Stimulated activated CD4-positive, alpha-beta T cell treated with anti-CD3 and anti-CD28 coated beads, TNF-alpha, amount 100 ng/mL, for 24 hours (primary cell): ENCODE measurements at places on chromosomes 4 and X.

DNA sequence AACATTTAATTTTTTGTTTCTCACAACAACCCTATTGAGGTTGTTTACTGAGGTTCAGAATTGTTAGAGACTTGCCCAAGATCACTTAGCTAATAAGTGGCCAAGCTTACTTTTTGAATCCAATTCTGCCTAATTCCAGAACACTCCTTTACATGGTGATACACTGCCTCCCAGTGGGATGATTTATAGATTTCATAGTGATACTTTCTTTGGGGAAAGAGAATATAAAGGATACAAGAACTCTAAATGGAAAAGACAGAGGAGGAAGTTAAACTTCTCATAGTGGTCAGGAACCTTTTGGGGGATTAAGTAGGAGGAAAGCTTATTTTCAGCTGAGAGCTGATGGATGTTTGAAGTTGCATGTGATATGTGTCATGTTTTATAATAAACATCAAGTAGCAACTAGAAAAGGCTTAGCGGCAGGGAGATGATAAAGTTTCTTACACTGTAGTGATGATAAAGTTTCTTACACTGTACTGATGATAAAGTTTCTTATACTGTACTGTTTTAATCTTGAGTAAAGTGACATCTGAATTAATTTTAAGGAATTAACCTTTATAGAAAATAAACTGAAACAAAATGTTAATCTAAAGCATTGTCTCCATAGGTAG lies 15.3 kb downstream of the STAG2 start:
- no peak for DNase-seq

GRCh38 chrX:120726294-120726693 lies 96.4 kb upstream of the C1GALT1C1 start:
- DNase-seq, result no peak

DNA sequence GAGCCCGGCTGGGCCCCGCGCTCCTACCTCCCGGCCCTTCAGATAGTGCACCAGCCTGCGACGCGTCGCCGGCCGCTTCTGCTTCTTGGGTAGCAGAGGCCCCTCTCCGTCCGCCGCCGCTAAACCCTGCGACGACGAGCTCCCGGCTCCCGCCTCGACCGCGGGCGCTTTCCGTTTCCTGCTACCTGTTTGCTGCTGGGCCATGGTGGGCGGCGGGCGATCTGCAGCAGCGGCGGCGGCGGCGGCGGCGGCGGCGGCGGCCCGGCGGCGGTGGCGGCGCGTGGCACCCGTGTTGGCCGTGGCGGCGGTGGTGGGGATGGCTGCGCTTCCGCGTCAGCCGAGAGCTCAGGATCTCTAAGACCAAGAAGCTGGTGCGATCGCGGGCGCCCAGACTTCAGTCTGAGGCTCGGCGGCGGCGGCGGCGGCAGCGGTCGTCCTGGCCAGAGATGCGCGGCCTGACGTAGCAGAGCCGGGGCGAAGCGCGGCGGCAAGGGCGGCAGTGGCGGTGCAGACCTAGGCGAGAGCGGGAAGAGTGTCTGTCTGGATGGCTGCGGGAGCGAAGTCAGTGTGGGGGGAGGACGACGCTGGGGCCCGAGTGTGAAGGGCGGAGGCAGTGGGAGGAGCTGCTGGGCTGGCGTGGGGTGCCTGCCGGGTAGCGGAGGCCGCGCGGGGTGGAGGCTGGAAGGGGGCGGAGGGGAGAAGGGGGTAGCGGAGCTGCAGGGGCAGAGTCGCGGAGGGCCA lies at the start of gene DCAF12L2:
Gene DCAF12L2 (minus strand): TSS at position 569 of the 741 bp plus-strand sequence. CDS start 365 bp downstream, at position 204.
- DNase-seq, result no peak

DNA sequence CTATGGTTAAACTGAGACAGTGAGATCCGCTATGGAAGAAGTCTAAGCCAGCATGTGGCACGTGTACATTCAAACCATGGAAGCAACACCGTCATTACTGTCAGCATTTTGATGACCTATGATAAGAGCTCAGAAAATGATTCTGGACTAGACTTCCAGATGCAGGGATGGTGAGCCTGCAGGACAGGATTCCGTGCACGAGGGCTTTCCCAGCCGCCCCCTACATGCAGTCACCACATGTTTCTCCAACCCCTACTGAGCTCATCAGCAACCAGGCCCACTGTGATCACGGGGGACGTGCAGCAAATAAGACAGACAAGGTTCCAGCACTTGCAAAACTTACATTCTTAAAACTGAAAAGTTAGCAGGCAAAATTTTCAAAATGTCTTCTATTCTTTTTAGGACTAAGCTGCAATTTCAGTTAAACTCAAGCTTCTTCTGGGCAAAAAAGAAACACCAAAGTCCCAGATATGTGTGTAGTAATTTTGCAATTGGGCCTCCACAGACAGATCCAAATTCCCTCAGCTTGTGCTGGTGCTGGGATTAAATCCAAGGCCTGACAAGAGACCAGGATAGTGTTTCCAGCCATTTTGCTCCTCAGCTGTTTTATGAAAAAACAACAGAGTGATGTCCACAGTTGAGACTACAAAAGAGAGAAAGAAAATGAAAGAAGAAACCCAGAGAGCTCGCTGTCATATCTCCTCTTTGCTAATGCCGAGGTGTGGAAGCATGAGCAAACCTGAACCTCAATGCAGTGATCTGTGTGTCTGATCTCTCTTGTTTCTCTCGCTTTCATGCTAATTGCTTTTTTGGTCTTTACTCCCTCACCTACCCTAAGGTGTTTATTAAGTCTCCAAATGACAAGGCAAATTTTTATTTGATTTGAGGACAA lies 118.2 kb downstream of the AFAP1 start:
- no peak for DNase-seq

DNA sequence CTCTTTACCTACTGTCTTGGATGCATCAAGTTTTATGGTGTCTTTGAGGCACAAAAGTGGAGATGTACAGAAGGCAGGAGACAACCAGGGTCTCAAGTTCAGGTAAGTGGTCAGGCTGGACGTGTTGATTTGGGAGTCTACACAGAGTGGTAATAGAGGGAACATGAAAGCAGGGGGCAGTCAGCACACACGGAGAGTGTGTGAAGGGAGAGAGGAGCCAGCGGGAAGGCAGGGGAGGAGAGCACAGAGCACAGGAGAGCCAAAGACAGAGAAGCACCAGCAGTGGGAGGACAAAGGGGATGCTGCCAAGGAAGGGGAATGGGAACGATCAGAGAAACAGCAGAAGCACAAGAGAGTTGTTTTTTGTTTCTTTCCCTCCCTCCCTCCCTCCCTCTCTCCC lies 32.9 kb downstream of the TMEM150C start:
- DNase-seq, result no peak

DNA sequence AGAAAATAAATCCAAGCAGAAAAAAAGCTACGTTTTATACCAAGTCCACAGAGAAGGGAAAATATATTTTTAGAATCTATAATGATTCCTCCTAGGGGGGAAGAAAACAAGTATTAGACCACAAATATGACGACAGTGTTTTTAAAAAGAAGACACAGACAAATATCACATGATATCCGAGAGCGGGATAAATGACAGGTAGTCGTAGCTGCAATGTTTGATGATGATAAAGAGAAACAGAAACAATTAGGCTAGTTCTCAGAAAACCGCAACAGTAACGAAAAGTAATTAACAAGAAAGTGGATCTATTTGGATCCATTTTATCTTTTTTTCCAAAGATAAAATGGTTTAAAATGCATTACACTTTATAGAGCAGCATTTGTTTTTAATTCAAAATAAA lies 918 bp downstream of the HAUS3 start:
- DNase-seq, result no peak

GRCh38 chr4:151669990-151670389 lies 90.8 kb downstream of the GATB start:
- no peak for DNase-seq

DNA sequence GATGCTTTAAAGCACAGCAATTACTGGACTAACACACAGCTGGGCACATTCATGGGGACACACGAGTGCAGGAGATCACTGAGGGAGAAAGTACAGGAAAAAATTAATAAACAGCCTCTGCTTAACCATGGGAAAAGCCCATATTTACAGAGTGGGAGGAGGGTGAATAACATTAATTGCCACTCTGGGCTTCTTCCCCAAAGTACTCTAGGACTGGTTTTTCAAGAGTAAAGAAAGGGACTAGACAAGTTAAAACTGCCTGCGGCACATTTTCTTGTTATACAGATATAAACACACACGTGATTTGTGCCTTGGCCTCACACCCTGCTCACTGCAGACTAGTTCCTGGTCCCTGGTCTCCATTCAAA lies 179.7 kb upstream of the TET2 start:
- no peak for DNase-seq

DNA sequence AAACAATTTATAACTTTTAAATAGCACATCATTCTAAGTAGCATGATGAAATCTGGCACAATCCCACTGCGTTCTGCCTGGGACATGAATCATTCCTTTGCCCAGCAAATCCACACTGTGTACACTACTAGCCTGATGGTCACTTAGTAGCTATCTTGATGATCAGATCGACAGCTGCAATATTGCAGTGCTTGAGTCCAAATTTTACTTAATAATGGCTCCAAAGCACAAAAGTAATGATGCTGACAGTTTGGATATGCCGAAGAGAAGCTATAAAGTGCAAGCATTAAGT lies 86.6 kb upstream of the NPNT start:
- DNase-seq, result no peak

DNA sequence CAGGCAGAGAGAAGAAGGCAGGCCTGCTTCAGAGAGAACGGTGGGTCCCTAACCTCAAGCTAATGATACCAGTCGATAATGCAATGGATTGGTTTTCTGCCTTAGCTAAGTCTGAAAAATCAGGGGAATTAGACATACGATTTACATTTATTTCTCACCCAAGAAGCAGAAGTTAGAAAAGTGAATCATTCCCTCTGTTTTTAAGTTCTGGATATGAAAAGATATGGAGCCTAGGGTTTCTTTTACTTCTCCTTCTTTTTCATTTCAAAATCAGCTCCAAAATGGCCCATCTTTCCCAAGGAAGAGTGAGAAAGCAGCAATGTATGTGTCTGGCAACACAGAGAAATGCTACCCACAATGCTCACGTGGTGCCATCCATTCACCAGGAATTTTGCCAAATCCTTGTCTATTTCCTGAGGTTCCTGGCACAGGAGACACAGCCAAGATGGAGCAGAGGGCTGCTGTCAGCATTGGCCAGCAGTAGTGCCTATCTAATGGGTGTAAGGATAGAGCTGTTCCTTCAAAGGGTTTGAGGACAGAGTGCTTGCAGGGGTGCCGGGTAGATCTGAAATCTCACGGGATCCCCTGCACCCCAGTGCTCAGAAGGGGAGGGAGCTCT lies 231.5 kb downstream of the MAML3 start:
- DNase-seq, result no peak

GRCh38 chrX:13659063-13659462 lies 6.1 kb downstream of the TCEANC start:
- DNase-seq, result no peak

DNA sequence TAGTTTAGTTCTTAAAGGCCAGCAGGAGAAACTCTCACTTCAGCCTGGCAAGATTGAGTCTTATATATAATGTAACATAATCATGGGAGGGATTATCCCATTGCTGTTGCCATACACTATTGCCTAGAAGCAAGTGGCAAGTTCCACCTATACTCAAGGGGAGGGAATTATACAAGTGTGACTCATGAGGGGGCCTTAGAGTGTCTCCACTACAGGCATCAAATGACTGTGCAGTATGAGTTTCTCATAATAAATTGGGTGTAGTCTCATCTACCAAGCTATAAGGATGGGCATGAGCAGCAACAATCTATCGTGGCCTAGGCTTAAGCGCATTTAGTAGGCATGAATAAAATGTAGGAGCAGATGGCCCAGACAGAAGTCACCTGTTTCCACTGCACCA lies 89.1 kb upstream of the C1GALT1C1 start:
- no peak for DNase-seq

DNA sequence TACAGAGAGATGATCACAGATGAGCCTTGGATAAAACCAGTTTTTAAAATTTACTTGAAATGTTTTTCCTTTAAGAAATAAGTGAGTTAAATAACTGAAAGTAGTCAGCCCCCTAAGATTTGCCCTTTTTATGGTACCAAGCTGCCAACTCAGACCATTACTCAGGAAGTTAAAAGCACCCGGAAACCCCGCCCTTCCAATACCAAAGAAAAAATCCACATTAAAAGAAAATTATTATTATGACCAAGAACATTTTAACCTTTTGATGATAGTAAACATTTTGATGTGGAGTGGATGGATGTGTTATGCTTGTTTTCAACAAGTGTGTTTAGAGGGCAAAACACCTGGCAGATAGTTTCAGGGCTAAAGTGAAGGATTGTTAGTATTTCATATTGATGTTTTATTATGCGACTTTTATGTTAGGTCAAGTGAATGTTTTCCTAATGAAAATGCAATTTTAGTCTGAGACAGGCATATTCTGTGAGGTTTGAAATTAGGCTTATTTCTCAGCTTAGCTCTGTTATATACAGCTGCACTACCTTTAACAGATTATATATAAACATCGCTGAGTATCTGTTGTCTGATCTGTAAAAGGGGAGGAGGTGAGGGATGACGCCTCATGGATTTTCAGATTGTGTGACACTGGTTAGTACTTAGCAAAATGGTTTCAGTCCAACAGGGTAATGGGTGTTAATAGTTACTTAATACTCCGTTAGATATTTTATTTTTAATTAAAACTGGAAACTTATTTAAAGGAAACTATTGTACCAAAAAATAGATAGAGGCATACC lies 89.0 kb downstream of the KDM6A start:
- no peak for DNase-seq

- DNase-seq, result no peak
Observed at GRCh38 chr4:109739547-109739946, 9.7 kb upstream of the PLA2G12A start.

- DNase-seq, result no peak
Observed at GRCh38 chrX:103415068-103415467, 38.7 kb downstream of the BEX3 start.

GRCh38 chr4:109368661-109369060 lies 65.0 kb upstream of the SEC24B start:
- no peak for DNase-seq

- DNase-seq, result no peak
Observed at GRCh38 chrX:6325437-6325836, 96.8 kb upstream of the NLGN4X start.

- DNase-seq, result no peak
Observed at GRCh38 chrX:42759881-42760280, 18.1 kb downstream of the PPP1R2C start.

GRCh38 chr4:55345980-55346850 lies at the start of gene SRD5A3:
TSS of gene SRD5A3 (plus strand) at chr4:55346242. CDS start at chr4:55346337, 95 bp downstream.
- DNase-seq, result peak; percentile 57

DNA sequence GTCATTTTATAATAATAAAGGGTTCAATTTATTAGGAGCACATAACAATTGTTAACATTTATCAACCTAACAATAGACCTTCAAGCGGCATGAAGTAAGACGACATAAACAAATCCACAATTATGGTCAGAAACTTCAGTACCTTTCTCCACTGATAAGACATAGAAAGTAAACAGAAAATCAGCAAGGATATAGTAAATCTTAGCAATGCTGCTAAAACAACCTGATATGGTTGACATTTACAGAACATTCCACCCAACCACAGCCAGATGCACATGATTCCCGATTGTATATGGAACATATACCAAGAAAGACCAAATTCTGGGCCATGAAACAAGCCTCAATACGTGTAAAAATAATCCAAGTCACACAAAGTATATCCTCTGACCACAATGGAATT lies 71.3 kb downstream of the ZFYVE28 start:
- no peak for DNase-seq
